Activated naive CD4-positive, alpha-beta T cell treated with anti-CD3 and anti-CD28 coated beads, Interleukin-2, amount 10 ng/mL, durations not matched to agents 5 hours and 36 hours (primary cell): ENCODE measurements at places on chromosomes 2 and 18. TPM values are rescaled to one million over a fixed set of nuclear protein-coding genes. Genes with fewer than 3 reads are reported as not detected.

BOLL gene
- total RNA-seq = not detected

TUBA4B gene
- total RNA-seq = not detected

SMAD7 gene
- total RNA-seq = 25.4 TPM

PXDN gene
- not detected for total RNA-seq

MC5R gene
- not detected for total RNA-seq
